ENCODE measurements at places on chromosomes 7 and 10. TPM values are rescaled to one million over a fixed set of nuclear protein-coding genes. Genes with fewer than 3 reads are reported as not detected.

TMEM225B gene
- 0.48 TPM for total RNA-seq

KAZALD1 gene
- total RNA-seq, result 11.8 TPM

ERVW-1 gene
- not detected for total RNA-seq

NDUFB2 gene
- total RNA-seq, result 233 TPM

SYT15 gene
- 0.08 TPM for total RNA-seq
